ENCODE measurements at places on chromosomes 3 and 15. TPM values are rescaled to one million over a fixed set of nuclear protein-coding genes. Genes with fewer than 3 reads are reported as not detected.

GRCh38 chr3:45538641-45538986 is 55.9 kb upstream of the LIMD1 start:
- DNase-seq = no peak
- no peaks in the 10 kb centered on the region for H3K27me3 ChIP-seq
- H3K36me3 ChIP-seq = peaks cover 2% of the 10 kb centered on the region
- no peak overlapping the region for H3K4me3 ChIP-seq
- no peaks in the 10 kb centered on the region for H3K4me1 ChIP-seq

DNA sequence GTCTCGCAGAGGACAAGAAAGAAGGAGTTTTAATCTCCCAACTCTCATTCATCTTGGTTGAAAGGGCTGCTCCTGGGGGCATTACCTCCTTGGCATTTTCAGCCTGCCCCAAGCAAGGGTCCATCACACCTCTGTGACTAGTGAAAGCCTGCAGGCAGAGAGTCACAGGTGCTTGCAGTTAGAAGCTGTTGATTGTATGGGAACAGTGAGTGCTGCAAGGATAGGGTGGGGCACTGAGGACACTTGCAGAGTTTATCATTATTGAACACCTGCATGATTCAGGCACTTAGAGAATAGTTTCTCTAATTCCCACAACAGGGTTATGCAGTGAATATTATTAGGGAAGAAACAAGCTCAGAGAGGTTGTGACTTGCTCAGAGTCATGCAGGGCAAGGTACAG is 41.7 kb upstream of the IGF2BP2 start:
- no peaks in the 10 kb centered on the region for H3K27me3 ChIP-seq
- H3K27ac ChIP-seq = no peak overlapping the region
- H3K4me3 ChIP-seq = no peak overlapping the region
- no peaks in the 10 kb centered on the region for H3K36me3 ChIP-seq

- no peaks in the 10 kb centered on the region for H3K4me1 ChIP-seq
- no peak overlapping the region for H3K27ac ChIP-seq
- H3K27me3 ChIP-seq = peaks cover 2% of the 10 kb centered on the region
Measured at GRCh38 chr15:101560722-101561583, 71.4 kb upstream of the PCSK6 start.

The PIGBOS1 gene
- 7.6 TPM for total RNA-seq

The KLHL18 gene
- total RNA-seq = 51.5 TPM

DNA sequence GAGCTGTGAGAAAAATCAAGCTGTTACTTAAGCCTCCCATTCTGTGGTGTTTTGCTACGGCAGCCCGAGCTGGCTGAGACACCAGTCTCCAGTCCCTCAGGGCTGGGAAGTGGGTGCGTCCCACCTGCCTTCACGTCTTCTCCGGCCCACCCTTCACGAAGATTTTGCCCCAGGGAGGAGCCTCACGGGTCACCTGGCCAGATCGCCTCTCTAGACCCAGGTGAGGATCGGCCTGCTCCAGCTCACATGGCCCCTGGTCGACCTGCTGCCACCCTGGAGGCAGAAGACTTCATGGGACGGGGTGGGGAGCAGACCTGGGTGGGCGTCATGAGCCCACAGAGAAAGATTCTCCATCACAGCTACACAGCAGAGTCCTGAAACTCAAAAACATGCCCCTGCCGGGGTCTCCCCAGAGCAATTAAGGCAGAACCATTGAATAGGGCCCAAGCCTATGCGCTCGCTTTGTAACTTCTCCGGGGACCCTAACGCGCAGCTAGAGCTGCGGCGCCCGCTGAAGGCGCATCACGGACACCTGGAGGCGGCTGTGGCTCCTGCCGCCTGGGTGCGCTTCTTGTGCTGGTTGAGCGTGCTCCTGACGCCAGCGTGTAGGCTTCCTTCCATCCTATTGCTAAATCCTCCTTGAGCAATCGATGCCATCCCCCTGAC is 92.6 kb upstream of the ALDH1A3 start:
- H3K27me3 ChIP-seq = no peaks in the 10 kb centered on the region
- no peaks in the 10 kb centered on the region for H3K36me3 ChIP-seq

DNA sequence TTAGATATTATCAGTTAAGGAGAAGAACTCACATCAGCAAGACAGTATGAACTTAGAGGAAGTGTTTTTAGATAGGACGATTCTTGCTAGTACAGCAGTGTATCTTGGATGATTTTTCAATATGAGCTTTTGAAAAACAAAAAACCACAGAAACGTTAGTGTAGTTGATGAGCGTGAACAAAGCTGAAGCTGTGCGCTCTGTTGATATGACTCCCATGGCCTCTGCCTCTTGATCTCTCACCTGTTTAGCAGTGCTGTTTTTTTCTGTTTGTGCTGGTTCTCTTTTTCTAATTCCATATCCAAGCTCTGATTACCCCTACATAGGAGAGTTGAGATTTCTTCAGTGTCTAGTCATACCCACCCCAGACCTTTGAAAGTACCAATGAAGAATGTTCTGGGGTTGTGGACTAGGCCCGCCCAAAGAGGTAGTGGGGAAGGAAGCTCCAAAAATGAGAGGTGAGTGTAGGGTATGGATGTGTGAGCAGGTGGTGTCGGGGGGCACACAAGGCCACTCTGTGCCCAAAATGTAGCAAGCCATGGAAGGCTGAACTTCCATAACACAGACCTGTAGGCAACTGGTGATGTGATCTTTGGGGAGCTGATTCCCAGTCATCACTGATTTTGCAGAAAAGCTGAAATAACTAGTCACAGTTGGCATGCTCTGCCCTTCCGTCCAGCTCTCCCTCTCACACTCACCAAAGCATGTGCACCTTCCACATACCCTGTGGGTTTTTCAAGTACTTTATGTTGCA is 20.0 kb upstream of the CMTM7 start:
- H3K36me3 ChIP-seq = no peaks in the 10 kb centered on the region
- peaks cover 17% of the 10 kb centered on the region for H3K4me1 ChIP-seq
- no peak for DNase-seq
- H3K27ac ChIP-seq = no peak overlapping the region

The GPR87 gene
- total RNA-seq = not detected

- H3K4me1 ChIP-seq = no peaks in the 10 kb centered on the region
- no peak overlapping the region for H3K4me3 ChIP-seq
- no peak for DNase-seq
- no peaks in the 10 kb centered on the region for H3K36me3 ChIP-seq
- peaks cover 13% of the 10 kb centered on the region for H3K27me3 ChIP-seq
- H3K27ac ChIP-seq = no peak overlapping the region
Measured at GRCh38 chr3:32822609-32823498, 5.1 kb downstream of the TRIM71 start.

DNA sequence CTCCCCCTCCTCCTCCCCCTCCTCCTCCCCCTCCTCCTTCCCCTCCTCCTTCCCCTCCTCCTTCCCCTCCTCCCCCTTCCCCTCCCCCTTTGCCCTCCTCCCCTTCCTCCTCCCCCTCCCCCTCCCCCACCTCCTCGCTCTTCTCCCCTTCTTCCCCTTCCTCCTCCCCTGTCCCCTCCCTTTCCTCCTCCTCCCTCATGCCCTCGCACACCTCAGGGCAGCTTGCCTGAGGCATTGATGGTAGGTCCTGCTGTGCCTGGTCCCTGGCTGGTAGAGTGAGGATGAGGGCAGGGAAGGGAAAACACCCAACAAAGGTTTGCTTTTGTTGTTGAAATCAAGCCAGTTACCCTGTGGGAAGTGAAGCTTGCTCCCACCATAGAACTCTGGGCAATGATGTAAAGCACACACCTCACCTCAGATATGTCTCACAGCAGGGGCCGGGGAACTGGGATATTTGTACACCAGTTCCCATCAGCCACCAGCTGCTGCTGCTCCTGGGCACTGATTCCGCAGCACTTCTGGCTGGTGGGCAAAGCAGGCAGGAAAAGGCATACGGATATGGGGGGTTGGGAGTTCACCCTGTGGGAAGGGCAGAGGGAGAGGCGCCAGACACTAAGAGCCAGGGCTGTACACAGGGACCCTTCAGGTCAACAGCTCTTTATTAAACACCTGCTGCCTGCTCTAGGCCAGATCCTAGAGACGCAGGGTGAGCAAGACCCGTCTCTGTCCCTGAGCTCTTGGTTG is 13.8 kb downstream of the ISG20 start:
- no peak overlapping the region for H3K27ac ChIP-seq
- H3K4me3 ChIP-seq = no peak overlapping the region
- no peaks in the 10 kb centered on the region for H3K27me3 ChIP-seq
- H3K36me3 ChIP-seq = no peaks in the 10 kb centered on the region
- peaks cover 35% of the 10 kb centered on the region for H3K4me1 ChIP-seq

- H3K27me3 ChIP-seq = no peaks in the 10 kb centered on the region
- no peak for DNase-seq
- no peaks in the 10 kb centered on the region for H3K36me3 ChIP-seq
Measured at GRCh38 chr3:145188079-145188770, 972.8 kb downstream of the PLOD2 start.

The ECE2 gene
- total RNA-seq = not detected

DNA sequence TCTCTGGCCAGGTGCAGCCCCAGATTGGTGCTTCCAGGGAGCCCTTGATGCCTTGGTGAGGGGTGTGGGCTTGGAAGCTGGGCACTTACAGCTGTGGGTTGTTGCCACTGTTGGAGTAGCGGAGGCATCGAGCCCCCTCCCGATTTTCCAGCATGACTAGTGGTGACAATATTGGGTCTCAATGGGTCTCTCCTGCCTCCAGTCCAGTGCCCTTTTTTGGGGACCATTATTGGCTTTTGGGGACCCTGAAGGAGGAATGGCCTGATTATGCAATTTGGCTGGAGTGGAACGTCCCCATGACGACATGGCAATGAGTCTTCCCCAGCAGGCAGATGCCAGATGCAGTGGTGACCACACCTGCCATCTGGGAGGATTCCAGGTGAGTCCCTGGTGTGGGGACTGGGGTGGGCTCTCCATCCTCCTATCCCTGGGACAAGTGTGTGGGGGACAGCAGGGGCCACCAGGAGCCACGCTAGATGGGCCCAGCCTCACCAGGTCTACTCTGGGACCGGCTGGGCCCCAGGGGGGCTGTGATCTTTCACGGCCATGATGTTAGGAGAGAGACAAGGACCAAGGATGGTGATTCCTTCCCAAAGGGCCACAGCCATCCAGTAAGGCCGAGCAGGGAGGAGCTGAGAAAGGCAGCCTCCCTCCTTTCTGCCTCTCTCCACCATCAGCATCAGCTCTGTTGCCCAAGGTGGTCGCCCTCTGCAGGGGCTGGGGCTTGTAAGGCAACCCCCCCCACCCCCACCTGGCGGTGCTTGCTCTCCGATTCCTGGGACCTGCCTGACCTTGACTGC is 196.8 kb downstream of the GOLGA6L6 start:
- H3K4me1 ChIP-seq = no peaks in the 10 kb centered on the region
- no peaks in the 10 kb centered on the region for H3K27me3 ChIP-seq
- no peaks in the 10 kb centered on the region for H3K36me3 ChIP-seq
- no peak overlapping the region for H3K4me3 ChIP-seq
- H3K27ac ChIP-seq = no peak overlapping the region

DNA sequence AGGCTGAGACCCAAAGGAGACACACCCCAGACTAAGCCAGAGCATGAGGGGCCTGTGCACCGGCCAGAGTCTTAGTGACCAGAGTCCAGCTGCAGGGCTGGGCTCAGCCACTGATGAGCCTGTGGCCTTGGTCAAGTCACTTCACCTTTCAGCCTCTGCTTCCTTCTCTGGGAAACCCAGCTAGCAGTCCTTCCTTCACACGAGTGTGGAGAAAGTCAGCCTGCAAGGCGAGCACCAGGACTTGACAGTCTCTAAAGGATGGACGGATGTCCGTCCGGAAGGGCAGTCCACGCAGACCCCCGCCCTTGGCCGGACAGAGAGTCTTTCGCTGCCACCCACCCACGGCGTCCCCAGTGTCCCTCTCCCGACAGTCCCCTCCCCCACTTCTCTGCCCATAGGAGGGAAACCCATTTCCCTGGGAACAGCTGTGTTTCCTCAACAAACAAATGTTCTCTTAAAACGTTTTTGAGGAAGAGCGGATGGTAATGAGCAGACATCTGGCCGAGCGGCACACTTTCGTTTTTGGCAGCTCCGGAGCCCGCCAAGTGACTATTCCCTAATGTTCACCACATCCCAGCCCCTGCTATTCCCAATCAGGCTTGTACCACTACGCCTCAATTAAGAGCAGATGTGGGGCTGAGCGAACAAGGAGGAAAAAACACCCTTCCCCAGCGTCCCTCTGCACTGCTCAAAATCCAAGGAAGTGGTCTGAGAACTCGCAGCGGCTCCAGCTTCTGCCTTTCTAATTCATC is 129.1 kb upstream of the SMAD3 start:
- H3K27me3 ChIP-seq = no peaks in the 10 kb centered on the region
- H3K36me3 ChIP-seq = no peaks in the 10 kb centered on the region
- peaks cover 6% of the 10 kb centered on the region for H3K4me1 ChIP-seq

The SLC12A1 gene
- not detected for total RNA-seq
